ENCODE measurements at places on chromosomes 1 and 21.

- peak; percentile 64 for DNase-seq
Measured at GRCh38 chr1:178093951-178094738, at the start of gene RASAL2. RASAL2 (plus strand) TSS chr1:178094104; CDS start chr1:178094493, 389 bp downstream.

- peak; percentile 66 for DNase-seq
Measured at GRCh38 chr1:109191891-109192290, 21.8 kb upstream of the SARS1 start.

DNA sequence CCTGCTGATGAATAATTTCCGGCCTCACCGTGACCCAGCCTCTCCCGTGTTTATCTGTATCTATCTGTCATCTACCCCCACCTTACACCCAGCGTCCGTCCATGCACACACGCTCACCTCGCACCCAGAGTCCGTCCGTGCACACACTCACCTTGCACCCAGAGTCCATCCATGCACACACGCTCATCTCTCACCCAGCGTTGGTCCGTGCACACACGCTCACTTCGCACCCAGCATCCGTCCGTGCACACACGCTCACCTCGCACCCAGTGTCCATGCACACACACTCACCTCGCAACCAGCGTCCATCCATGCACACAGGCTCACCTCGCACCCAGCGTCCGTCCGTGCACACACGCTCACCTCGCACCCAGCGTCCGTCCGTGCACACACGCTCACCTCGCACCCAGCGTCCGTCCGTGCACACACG lies 25.0 kb upstream of the COL18A1 start:
- DNase-seq = no peak

DNA sequence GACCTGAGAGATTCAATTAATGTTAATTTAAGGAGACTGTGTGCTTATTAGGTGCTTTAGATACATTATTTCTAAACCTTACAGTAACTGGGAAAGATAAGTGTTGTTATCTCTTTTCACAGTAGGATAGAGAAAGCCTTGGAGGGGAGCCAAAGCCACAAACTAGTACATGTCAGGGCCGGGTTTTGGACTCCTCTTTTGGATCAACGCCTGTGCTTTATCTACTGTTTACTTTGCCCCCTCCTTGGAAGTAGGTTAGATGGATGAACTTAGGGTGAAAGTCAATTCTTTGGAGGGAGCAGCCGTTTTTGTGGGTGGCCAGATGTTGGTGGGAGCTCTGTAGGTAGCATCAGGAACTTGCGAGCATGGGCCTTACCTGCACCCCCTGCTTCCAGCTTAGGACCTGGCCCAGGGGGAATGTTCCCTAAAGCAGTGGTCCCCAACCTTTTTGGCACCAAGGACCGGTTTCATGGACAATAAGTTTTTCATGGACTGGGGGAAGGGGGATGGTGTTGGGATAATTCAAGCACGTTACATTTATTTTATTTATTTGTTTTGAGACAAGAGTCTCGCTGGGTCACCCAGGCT lies 1.7 kb downstream of the HHAT start:
- DNase-seq = peak; percentile 21

GRCh38 chr1:83999316-83999819 lies 436 bp upstream of the TTLL7 start:
- peak; percentile 66 for DNase-seq

- DNase-seq = peak; percentile 74
Measured at GRCh38 chr1:107991371-107992066, 26.5 kb upstream of the VAV3 start.

DNA sequence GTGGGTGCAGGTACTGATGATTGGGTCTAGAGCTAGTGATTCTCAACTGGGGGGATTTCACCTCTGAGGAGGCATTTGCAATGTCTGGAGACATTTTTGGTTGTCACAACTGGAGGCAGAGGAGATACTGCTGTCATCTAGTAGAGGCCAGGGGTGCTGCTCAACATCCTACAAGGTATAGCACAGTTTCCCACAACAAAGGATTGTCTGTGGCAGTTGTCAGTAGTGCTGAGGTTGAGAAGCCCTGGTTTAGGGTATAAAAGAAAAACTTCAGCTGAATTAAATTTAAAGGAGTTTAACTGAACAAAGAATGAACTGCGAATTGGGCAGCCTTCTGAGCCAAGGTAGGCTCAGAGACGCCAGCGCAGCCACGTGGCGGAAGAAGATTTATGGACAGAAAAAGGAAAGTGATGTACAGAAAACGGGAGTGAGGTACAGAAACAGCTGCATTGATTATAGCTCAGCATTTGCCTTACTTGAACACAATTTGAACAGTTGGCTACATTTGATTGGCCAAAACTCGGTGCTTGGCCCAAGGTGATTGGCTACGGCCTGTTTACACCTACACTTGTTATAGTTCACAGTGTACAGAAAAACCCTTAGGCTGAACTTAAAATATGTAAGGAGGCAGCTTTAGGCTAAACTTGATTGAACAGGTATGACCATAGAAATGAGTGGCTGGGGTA lies 40.4 kb downstream of the MPZL1 start:
- DNase-seq = no peak

DNA sequence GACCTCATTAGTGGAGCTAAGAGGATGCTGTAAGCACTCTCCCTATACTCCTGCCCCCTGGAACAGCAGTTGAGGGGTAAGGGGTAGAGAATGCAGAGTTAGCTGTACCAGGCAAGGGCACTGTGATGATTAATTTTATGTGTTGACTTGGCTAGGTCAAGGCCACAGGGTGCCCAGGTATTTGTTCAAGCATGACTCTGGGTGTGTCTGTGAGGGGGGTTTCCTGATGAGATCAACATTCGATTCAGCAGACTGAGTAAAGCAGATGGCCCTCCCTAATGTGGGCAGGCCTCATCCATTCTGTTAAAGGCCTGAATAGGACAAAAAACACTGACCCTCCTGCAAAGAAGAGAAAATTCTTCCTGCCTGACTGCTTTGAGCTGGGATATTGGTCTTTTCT lies 110.8 kb downstream of the KCND3 start:
- DNase-seq = no peak

- no peak for DNase-seq
Measured at GRCh38 chr1:17690906-17691634, 64.1 kb upstream of the ACTL8 start.

GRCh38 chr1:156129687-156130577 lies 15.4 kb downstream of the LMNA start:
- peak; percentile 98 for DNase-seq

Data from fibroblast of villous mesenchyme (primary cell).